ENCODE measurements at places on chromosomes 6 and 20.
A peak's percentile ranks its signal among the peaks of the same experiment; 100 is the strongest.

GRCh38 chr20:59141818-59142581 is 21.6 kb upstream of the ZNF831 start:
- no peak for DNase-seq

- DNase-seq: peak; percentile 39
Measured at GRCh38 chr6:138882369-138883017, 86.6 kb downstream of the ECT2L start.

DNA sequence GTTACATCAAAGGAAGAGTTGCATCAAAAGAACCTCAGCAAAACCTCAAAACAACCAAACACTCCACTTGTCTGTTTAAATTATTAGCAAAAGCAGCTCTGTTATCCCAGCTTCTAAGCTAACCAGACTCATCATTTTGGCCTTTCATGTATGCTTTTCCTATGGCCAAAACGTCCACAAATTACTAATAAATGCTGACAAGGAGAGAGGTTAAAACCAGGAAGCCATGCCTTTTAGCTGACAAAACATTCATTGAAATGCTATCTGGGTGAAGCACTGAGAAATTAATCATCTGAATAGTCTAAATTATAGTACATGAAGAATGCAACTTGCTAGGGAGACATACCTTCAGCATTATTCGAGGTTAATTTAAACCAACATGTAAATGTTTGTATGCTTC is 80.6 kb downstream of the LAMA2 start:
- DNase-seq: no peak

- no peak for DNase-seq
Measured at GRCh38 chr6:77228279-77228678, 235.0 kb downstream of the HTR1B start.

DNA sequence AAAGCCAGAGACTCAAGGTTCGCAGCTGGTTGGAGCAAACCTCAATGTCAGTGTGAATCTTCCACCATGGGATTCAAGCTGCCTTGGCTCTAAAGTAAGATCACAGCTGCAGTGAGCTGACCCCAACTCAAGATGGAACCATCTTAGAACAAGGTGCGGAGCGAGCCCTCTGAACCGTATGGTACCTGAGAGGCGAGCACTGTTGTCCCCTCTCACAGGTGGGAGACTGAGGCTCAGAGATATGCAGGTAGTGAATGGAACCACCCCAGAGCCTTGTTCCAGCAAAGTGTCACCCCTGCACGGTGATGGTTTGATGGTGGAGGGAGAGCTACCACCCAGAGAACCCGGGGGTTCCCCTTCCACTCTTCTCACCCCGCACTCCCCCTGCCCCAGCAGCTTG is 52.5 kb downstream of the BMP7 start:
- DNase-seq: no peak

DNA sequence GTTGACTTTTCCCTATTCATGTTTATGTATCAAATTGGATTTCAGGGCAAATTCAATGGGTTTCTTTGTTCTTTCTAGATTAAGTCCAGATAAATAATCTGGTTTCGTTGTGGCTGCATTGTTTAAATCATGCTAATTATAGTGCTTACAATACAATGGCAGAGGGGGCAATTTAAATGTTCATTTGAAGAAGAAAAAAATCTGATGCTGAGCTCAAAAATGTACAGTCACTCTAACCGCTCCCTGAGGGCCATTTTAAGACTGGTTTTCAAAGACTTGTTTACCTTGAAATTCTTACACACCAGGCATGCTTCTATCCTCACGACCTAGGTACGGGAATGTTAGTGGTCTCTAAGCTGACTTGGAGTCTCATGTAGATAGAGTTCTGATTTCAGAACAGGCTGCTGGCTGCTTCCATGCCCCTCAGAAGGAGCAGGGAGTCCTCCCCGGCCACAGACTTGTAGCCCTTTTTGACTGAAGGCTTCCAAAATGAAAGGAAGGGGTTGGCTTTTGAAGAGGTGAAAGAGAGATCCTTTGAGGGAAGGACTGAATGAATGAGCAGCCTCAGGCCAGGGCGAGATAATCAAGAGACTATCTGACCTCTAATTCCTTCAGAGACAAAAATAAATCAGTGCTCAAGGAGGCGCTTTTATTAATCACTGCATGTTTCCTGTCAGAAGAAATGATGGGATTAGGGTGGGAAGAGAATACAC is 86.1 kb upstream of the ZNF217 start:
- no peak for DNase-seq

- DNase-seq: no peak
Measured at GRCh38 chr20:14712302-14712739, 374.9 kb upstream of the FLRT3 start.

- no peak for DNase-seq
Measured at GRCh38 chr6:170224694-170225660, 65.9 kb downstream of the DLL1 start.

Measured in activated CD4-positive, alpha-beta T cell treated with anti-CD3 and anti-CD28 coated beads for 36 hours (primary cell).